ENCODE measurements at places on chromosomes 16 and 17. TPM values are rescaled to one million over a fixed set of nuclear protein-coding genes. Genes with fewer than 3 reads are reported as not detected.
A peak's percentile ranks its signal among the peaks of the same experiment; 100 is the strongest.

C17orf100 gene
- 0.72 TPM for total RNA-seq

- DNase-seq = no peak
Measured at GRCh38 chr17:14196377-14196997, 40.2 kb downstream of the CDRT15 start.

GRCh38 chr17:75965468-75965867 lies 13.5 kb downstream of the ACOX1 start:
- no peak for DNase-seq

DNA sequence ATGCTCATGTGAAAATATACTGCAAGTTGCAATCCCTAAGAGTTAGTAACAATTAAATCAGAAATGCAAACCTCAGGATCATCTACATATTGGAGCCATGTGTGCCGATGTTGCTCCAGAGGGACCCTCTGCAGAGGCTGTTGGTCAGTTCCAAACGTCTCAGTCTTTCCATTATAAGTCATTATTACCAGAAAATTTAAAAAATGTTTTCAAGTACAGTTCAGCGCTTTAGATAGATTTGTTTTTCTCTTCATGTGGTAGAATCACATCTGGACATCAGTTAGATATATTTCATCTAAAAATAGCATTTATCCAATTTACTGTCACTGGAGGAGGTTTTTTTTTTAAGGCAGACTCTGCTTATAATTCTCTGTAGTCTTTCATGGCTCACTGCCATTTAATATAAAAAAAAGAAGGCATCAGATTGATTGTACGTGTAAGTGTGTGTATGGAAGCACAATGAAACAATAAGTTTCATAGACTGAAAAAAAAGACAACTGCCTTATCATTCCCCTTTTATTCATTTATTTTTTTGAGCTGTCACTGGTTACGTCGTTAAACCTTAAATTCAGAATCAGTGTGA lies 46.1 kb upstream of the MARCHF10 start:
- peak; percentile 17 for DNase-seq

NRN1L gene
- not detected for total RNA-seq

HEATR9 gene
- not detected for total RNA-seq

- DNase-seq = no peak
Measured at GRCh38 chr17:56289321-56289720, 136.0 kb downstream of the ANKFN1 start.

GRCh38 chr17:66175892-66176291 lies 16.0 kb downstream of the CEP112 start:
- DNase-seq = no peak

DNA sequence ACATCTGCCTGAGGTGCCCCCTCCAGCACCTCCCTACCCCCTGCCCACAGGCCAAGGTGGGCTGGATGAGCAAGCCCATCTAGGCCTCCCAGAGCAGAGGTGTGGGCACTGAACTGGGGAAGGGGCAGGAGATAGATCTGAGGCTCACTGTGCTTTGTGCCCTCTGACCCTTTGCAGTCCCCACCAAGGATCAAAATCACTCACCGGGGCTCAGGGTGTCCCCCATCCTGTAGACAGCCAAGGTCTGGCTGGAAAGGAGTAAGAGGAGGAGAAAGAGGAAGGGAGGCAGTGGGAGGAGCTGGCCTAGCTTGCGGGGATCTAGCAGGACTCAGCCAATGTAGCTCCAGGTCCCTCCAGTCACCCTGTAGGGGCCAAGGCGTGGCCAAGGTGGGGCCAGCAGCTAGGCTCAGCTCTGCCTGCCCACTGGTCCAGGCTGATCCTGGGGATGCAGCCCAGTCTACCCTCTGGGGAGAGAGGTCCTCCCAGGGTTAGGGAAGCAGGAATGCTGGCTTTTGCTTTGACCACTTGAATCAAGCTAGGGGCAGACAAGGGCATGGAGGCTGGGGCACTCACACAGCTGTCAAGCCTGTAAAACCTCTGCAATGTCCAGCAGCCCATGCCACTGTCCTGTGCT lies 1.8 kb downstream of the SLC12A4 start:
- peak; percentile 96 for DNase-seq

GRCh38 chr17:6686026-6686425 lies 27.1 kb downstream of the SLC13A5 start:
- DNase-seq = no peak

GRCh38 chr17:45425125-45425983 lies 7.3 kb downstream of the ARHGAP27 start:
- DNase-seq = peak; percentile 94

- no peak for DNase-seq
Measured at GRCh38 chr17:4093456-4093855, 49.4 kb downstream of the ZZEF1 start.

DNA sequence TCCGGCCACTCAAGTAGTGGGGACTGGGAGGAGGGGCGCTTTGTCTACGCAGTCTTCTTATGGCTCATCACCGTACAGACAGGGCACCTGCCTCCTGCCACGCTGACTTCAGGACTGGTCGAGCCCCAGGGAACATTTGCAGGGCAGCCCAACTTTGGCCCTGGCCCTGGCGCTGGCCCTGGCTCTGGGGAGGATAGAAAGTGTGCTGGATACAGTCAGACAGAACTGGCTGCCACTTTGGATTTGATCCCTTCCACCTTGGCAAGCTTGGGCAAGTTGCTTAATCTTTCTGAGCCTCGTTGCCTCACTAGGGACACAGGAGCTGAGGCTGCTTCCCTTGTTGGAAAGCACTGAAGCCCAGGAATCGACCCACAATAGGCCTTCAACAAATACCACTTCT lies 13.6 kb downstream of the LGALS9 start:
- DNase-seq = no peak

- peak; percentile 90 for DNase-seq
Measured at GRCh38 chr16:70804153-70804733, 3.3 kb upstream of the VAC14 start.

HSD11B2 gene
- total RNA-seq = not detected

DNA sequence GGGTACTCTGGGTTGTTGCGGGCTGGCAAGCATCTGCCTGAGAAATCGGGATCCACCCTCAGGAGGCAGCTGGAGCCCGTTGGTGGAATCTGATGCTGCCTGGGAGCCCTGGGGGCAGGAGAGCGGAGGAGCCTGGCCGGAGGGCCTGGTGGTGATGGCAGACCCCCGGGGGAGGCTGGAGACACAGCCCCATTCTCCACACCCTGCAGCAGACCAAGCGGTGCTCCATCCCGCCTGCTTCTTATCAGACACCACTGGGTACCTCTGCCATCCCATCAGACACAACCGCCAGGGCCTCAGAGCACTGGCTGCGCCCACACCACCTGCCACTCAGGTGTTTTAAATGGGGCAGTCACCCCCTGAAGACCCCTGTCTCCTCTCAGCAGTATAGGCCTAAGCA lies 103.9 kb downstream of the RBFOX3 start:
- no peak for DNase-seq

DNA sequence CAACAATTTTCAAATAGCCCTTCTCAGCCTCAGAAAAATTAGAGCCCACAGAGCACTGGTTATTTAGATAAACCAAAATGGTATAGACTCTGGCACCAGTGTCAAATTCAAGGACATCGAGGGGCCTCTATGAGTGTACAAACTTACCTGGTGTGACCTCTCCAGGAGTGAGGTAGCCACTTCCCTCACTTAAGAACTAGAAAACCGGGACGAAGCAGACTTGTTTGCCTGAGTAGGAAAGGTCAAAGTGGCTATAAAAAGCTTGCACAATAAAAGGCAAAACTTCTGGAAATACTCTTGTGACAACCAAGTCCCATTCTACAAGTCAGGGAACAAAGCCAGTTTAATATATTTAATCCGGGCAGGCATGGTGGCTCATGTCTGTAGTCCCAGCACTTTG lies 39.2 kb upstream of the PRSS54 start:
- DNase-seq = no peak

- peak; percentile 95 for DNase-seq
Measured at GRCh38 chr16:66925322-66925840, at the start of gene RRAD. Gene RRAD, minus strand, starts transcription at chr16:66925535. Its CDS starts 356 bp downstream, at chr16:66925179.

CDK5R1 gene
- total RNA-seq = 0.59 TPM

DNA sequence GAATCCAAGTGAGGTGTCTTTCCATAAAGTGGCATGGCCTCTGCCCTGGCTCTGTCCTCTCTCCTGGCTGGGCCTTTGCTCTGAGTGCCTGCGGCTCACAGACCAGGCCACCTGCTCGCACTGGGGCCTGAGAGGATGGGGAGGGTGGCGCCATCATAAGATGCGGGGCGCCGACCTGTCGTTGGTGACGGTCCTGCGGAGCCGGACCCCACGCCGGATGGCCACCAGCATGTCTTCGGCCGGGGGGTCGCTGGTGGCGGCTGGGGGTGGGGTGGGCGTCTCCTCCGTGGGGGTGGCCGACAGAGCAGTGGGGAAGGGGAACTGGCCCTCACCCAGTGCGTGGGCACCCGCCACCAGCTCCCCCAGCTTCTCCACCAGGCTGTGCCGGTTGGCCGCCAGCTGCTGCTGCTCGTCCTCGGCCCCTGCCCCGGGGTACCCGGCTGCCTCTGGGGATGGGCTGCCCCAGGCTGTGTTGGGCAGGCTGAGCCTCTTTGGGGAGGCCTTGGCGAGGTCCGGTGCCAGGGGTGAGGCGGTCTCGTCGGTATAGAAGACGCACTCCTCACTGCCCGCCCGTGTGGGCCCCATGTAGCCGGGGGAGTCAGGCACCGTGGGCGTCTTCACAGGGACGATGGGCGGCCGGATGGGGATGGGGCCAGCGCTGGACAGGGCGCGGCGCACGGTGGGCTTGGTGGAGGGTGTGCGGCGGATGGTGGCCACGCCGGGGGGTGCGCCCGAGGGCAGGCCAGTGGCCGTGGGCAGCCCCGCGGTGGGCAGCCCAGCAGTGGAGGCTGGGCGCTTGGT lies 17.4 kb downstream of the IL34 start:
- DNase-seq = peak; percentile 52

GRCh38 chr16:56480776-56481467 lies 29.6 kb downstream of the OGFOD1 start:
- no peak for DNase-seq

PNMT gene
- total RNA-seq = not detected

LRRC45 gene
- total RNA-seq = 13.4 TPM
